Thymus (tissue), 14 donors: ENCODE measurements at places on chromosomes 6 and 20.

DNA sequence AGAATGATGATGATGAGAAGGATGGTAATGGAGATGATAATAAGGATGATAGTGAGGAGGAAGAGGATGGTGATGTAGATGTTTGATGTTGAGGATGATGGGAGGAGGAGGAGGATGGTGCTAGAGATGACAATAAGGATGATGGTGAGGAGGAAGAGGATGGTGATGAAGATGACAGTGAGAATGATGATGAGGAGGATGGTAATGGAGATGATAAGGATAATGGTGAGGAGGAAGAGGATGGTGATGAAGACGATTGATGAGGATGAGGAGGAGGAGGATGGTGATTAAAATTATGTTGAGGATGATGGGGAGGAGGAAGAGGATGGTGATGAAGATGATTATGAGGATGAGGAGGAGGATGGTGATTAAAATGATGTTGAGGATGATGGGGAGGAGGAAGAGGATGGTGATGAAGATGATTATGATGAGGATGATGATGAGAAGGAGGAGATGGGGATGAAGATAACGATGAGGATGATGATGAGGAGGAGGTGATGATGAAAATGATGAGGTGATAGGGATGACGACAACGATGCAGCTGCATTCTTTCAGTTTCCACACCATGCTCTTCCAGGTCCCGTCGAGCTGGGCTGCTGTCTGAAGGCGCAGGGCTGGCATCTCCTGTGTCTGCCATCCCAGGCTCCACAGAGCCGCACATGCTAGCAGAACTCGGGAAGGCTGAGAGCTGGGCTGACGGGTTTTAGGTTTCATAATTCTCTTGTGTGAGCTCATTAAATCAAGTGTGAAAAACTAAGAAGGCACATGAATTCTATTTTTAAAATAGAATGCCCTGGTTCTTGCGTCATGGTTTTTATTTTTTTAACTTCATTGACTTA lies 274.9 kb downstream of the SMOC2 start:
- no peak for DNase-seq

- DNase-seq, result no peak
Measured at GRCh38 chr20:62967628-62968351, 15.3 kb downstream of the SLC17A9 start.

DNA sequence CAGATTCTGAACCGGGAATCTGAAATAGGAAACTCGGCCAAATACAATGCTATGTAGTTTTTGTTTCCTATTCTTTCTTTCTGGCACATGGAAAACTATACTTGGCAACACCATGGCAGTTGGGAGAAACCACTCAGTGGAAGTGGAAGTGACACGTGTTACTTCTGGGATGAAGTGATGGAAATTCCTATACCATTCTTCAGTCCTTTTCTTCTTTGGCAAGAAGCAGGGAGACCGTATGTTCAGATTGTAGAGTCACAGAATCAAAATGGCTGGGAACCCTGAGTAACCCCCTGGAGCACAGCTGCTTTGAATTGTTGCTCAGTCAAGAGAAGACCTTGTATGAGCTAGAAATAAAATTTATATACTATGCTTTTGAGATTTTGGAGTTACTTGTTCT lies 18.8 kb upstream of the TINAG start:
- no peak for DNase-seq

GRCh38 chr20:11429889-11430519 lies 487.7 kb upstream of the BTBD3 start:
- no peak for DNase-seq

DNA sequence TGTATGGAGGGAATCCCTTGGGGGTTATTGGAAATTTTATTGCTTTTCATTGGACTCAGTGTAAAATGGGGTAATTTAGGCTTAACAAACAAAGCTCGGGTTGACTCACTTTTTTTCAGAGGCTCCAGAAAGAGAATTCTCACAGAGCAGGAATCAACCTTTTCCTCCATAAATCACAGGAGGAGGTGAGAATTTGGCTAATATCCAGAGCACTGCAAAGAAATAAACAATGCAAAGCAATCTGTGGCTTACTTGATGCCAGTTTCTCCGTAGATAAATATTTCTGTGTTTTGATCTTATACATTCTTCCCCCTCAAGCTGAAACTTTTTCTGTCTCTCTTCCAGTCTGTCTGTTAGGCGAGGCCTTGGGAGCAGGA lies 176.6 kb downstream of the TSHZ2 start:
- DNase-seq, result no peak

DNA sequence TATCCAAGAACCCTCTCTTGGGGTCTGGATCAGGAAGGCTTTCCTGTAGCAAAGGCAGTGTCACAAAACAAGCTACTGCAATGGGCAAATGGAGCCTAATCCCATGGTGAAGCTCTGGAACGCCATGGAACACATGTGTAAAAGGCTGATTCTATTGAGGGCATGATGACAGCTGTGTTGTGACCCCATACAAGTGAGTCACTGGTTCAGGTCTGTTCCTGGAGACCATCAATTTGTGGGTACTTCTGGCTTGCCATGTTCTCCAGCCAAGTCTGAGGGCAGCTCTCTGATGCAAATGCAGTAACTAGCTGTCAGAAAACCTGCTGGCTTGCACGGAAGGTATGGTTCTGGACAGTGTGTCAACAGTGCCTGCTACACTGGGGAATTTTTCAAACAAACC lies 33.3 kb upstream of the ECHDC1 start:
- no peak for DNase-seq

DNA sequence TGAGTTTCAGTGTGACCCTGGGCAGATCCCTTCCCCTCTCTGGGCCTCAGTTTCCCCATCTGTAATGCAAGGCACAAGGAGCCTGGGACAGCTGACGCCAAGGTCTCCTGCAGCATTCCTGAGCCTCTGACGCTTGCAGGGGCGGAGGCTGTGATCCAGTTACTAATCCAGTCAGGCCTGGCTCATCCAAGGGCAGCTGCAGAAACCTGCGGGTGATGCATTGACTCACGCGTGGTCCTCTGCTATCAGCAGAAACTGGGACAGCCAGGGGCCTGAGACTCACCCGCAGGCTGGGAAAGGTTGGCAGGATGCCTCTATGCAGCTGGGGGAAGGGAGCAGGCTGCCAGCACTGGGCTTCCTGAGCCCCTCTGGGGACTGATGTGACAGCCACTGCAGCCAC lies 65.0 kb upstream of the SIRPA start:
- no peak for DNase-seq

DNA sequence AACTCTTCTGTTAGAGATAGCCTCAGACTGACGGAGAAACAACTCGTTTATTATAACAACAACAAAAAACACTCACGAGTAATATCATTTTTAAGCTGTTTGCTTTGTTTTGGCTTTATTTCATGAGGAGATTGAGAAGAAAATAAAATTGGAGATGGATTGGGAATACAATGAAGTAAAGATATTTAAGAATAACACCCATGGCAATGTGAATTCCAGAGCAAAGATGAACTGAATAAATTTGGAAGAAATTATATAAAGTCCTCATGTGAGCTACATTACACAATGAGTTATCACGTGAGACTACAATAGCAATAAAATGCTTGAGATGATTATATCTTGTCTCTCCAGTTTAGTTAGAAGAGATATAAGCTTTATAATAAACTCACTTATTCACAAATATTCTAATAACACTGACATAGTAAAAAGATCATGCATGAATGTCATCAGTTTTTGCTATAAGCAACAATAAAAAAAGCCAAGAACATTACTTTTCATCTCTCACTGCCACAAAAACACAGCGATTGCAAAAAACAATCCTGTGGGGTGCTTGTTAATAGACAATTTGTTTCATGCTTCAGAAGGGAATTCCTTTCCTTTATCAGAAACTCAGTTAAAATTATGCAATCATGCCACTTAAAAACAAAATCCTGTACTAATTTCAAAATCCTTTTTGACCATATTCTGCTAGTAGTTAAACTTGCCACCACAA lies 696.7 kb upstream of the MARCKS start:
- DNase-seq, result no peak

DNA sequence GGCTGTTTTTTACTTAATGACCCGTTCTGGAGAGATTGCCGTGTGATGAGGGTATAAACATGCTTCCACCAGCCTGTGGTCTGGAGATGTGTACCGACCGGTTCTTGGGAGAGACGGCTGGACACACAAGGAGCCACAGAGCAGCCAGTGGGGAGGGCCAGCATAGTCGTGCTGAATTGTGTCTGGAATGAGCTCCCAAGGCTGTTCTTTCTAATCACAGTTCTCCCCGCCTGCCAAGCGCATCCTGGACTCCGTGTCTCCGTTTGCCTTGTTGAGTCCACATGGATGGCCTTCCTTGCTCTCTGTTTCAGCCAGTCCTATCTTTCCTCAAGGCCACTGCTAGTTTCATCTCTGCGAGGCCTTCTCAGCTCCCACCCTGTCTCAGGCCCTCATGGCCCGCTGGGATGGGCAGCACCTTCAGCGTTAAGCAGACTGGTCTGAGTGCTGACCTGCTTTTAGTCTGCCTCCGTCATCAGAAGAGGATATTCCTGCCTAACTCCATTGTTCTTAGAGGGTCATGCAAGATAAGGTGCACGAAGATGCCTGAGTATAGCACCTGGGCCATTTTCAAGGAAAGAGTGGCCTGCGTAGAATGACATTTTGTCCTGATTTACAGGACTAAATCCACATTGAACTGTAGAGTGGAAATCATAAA lies 20.6 kb downstream of the MANBAL start:
- DNase-seq, result no peak
